ENCODE measurements at places on chromosomes 5 and 9. TPM values are rescaled to one million over a fixed set of nuclear protein-coding genes. Genes with fewer than 3 reads are reported as not detected.

- no peaks in the 10 kb centered on the region for H3K36me3 ChIP-seq
- no peak overlapping the region for H3K27ac ChIP-seq
- H3K27me3 ChIP-seq, result no peaks in the 10 kb centered on the region
- H3K4me1 ChIP-seq, result peaks cover 14% of the 10 kb centered on the region
Observed at GRCh38 chr5:68315679-68316271, 100.2 kb downstream of the PIK3R1 start.

- H3K27me3 ChIP-seq, result no peaks in the 10 kb centered on the region
- H3K36me3 ChIP-seq, result no peaks in the 10 kb centered on the region
- DNase-seq, result no peak
- H3K27ac ChIP-seq, result no peak overlapping the region
- no peak overlapping the region for H3K4me3 ChIP-seq
Observed at GRCh38 chr9:101671567-101671966, 66.9 kb downstream of the GRIN3A start.

GRCh38 chr5:72241346-72242003, 78.6 kb downstream of the MRPS27 start:
- no peak overlapping the region for H3K27ac ChIP-seq
- H3K4me3 ChIP-seq, result no peak overlapping the region
- H3K36me3 ChIP-seq, result no peaks in the 10 kb centered on the region
- no peaks in the 10 kb centered on the region for H3K27me3 ChIP-seq

- H3K4me1 ChIP-seq, result no peaks in the 10 kb centered on the region
- H3K4me3 ChIP-seq, result no peak overlapping the region
- DNase-seq, result no peak
Observed at GRCh38 chr9:121778252-121779225, 127.1 kb downstream of the DAB2IP start.

DNA sequence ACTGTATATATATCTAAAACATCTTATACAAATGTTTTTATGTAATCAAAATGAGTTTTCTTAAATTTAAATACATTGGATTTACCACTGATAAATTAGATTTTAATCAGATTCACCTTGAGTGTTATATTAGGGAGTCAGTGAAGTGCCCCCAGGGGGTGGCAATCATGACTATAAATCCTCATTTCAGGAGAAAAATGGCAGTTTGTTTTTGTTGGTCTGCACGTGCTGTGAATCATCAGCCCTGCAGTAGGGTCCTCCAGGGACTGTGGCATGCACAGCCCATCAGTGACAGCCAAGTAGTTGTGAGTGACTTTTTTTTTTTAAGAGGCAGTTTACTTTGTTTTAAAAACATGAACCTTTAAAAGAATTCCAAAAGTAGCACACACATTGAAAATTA, 65.2 kb downstream of the ZSWIM6 start:
- H3K4me3 ChIP-seq, result no peak overlapping the region
- no peak for DNase-seq
- no peaks in the 10 kb centered on the region for H3K27me3 ChIP-seq
- no peak overlapping the region for H3K27ac ChIP-seq

DNA sequence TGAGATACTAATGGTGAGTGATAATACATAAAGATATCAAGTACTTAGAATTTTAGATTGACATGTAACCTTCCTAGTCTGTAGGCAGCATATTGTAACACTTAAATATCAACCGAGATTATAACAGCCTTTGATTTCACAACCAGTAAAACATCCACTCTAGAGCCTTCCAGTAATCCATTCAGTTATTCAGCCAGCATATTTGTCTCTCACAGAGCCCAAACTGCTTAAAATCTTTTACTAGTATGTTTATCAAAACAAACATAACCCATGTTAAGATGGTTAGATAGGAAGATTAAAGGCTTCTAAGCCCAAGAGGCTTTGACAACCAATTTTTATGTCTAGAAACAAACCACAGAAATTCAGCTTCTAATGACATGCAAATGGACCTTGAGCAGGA, 177.9 kb upstream of the FST start:
- H3K27ac ChIP-seq, result no peak overlapping the region
- no peaks in the 10 kb centered on the region for H3K4me1 ChIP-seq
- H3K4me3 ChIP-seq, result no peak overlapping the region

DNA sequence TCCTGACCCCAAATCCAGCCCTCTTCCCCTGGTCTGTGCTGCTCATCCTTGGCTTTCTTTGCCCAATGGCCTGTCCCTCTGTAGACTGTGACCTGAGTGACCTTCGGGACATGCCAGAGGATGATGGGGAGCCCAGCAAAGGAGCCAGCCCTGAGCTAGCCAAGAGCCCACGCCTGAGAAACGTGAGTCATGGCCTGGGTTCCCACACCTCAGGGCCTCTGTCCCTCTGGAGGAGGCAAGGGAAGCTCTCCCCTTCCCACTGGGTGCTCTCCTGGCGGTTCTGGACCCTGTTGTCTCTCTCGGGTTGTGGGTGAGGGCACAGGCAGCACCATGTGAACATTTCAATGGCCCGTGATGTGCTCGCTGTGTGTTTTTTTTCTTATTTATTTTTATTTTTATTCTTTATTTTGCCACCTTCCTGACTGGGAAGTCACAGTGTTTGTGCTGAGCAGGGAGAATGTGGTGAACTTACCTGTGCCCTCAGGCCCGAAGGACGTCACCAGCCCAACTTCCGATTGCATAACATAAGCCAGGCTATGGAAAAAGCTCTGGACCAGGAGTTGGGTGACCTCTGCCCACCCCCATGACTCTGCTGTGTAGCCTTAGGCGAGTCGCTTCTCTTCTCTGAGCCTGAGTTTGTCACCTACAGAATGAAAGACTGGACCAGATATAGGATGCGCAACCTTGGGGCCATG, 29.5 kb downstream of the AFAP1L1 start:
- H3K4me3 ChIP-seq, result no peak overlapping the region
- DNase-seq, result no peak
- peaks cover 3% of the 10 kb centered on the region for H3K4me1 ChIP-seq
- H3K27ac ChIP-seq, result no peak overlapping the region

- no peaks in the 10 kb centered on the region for H3K36me3 ChIP-seq
- peak overlapping the region; percentile 78 for H3K4me3 ChIP-seq
- no peaks in the 10 kb centered on the region for H3K27me3 ChIP-seq
- H3K27ac ChIP-seq, result peak overlapping the region; percentile 53
Observed at GRCh38 chr5:98768960-98769209, 4.6 kb upstream of the RGMB start.

DNA sequence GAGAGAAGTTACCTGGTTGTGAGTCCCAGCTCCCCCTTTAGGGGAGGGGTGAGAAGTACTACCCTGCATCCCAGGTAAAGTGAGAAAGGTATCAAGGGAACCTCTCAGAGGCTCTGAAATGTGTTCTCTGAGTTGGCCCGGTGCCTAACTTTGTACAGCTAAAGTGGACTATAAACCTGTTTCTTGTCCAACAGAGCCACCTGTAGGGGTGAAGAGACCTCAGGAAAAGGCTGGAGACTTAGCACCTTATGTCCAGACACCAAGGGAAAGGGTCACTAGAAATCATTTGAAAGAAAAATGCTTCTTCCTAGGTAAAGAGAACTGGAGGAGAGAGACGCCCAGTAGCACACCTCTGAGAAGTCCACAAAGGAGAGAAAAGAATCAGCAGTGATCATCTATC, 108.3 kb upstream of the KIF2A start:
- no peak overlapping the region for H3K27ac ChIP-seq
- H3K4me1 ChIP-seq, result no peaks in the 10 kb centered on the region
- DNase-seq, result no peak
- no peaks in the 10 kb centered on the region for H3K27me3 ChIP-seq
- H3K36me3 ChIP-seq, result no peaks in the 10 kb centered on the region

GRCh38 chr5:1930880-1931603, 48.3 kb upstream of the IRX4 start:
- H3K4me1 ChIP-seq, result peaks cover 15% of the 10 kb centered on the region
- no peaks in the 10 kb centered on the region for H3K27me3 ChIP-seq
- H3K27ac ChIP-seq, result peak overlapping the region; percentile 90
- H3K36me3 ChIP-seq, result no peaks in the 10 kb centered on the region
- DNase-seq, result no peak

- no peak for DNase-seq
- H3K36me3 ChIP-seq, result no peaks in the 10 kb centered on the region
- no peak overlapping the region for H3K27ac ChIP-seq
- peaks cover 8% of the 10 kb centered on the region for H3K4me1 ChIP-seq
- H3K4me3 ChIP-seq, result no peak overlapping the region
- no peaks in the 10 kb centered on the region for H3K27me3 ChIP-seq
Observed at GRCh38 chr9:72565535-72565934, 44.1 kb downstream of the TMC1 start.

DNA sequence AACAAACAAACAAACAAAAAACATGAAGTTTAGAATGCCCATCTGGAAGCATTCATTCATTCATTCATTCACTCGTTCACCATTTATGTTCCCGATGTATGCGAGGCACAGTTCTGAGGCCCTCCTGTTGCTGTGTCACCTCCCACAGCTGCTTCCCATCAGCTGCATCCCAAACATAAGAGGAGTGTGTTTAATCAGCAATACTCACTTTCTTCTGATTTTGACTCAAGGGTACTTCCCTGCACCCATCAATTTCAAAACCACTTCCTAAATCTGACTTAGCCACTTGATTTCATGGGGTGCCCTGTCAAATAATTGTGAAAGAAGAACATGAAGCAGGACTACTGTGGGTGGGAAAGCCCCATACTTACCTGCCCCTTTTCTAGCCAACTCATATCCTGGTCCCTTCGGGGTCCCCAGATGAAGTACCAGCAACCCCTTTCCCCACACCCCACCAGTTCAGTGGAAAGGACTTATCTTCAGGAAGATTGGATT, 128.0 kb upstream of the IL12B start:
- H3K27ac ChIP-seq, result no peak overlapping the region
- no peaks in the 10 kb centered on the region for H3K27me3 ChIP-seq

GRCh38 chr5:171840711-171841522, 55.3 kb downstream of the SMIM23 start:
- no peak overlapping the region for H3K4me3 ChIP-seq
- no peak overlapping the region for H3K27ac ChIP-seq
- no peaks in the 10 kb centered on the region for H3K27me3 ChIP-seq
- peaks cover 7% of the 10 kb centered on the region for H3K4me1 ChIP-seq
- H3K36me3 ChIP-seq, result no peaks in the 10 kb centered on the region
- DNase-seq, result no peak

The TMC1 gene
- not detected for total RNA-seq

The TMEM174 gene
- not detected for total RNA-seq

The ARL14EPL gene
- total RNA-seq, result not detected

The DENND1A gene
- total RNA-seq, result 20.4 TPM

The EPB41L4A gene
- 27.5 TPM for total RNA-seq

The PALM2AKAP2 gene
- total RNA-seq, result 7.9 TPM

Measured in vagina (tissue), 2 donors.